IMR-90 (cell line): ENCODE measurements at places on chromosomes 12 and 14. TPM values are rescaled to one million over a fixed set of nuclear protein-coding genes. Genes with fewer than 3 reads are reported as not detected.

The ERP27 gene
- not detected in 2 replicates for polyA plus RNA-seq

The USP30 gene
- polyA plus RNA-seq = 9.9 and 11.2 TPM in 2 replicates

The SAMD15 gene
- 0.17 and 0.68 TPM in 2 replicates for polyA plus RNA-seq

The IRAK3 gene
- 0.34 and 0.53 TPM in 2 replicates for polyA plus RNA-seq

The CIROP gene
- polyA plus RNA-seq = 0.31 and 0.37 TPM in 2 replicates

The SLC38A4 gene
- polyA plus RNA-seq = 2.3 and 2.7 TPM in 2 replicates

The MFAP5 gene
- polyA plus RNA-seq = 1.5 and 1.9 TPM in 2 replicates

The CCNB1IP1 gene
- polyA plus RNA-seq = 23.0 and 27.5 TPM in 2 replicates

The CAPZA3 gene
- polyA plus RNA-seq = not detected in 2 replicates

The CLEC1B gene
- polyA plus RNA-seq = not detected in 2 replicates

The ACACB gene
- 1.3 and 2.1 TPM in 2 replicates for polyA plus RNA-seq
